ENCODE measurements at places on chromosomes 5 and 9.

DNA sequence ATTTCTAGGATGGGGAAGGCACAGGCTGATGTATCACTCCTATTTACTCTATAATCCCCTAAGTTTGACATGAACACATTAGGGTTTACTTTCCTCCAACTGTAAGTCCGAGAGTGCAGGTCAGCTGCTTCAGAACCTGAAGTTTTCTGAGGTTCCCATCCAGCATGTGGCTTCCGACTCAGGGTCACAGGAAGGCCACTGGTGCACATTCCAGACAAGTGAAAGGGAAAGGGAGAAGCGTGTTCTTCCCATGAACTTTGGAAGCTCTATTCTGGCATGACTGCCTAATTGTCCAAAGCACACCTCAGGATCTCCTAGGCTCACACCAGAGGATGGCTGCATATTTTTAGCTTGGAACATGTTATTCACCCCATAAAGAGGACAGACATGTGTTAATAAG is 602.6 kb downstream of the SEMA5A start:
- DNase-seq: no peak

- no peak for DNase-seq
These were observed 160.2 kb upstream of the FTMT start for GRCh38 chr5:121691478-121691877.

- no peak for DNase-seq
These were observed 1.7 kb upstream of the PCDHB8 start for GRCh38 chr5:141175933-141176332.

DNA sequence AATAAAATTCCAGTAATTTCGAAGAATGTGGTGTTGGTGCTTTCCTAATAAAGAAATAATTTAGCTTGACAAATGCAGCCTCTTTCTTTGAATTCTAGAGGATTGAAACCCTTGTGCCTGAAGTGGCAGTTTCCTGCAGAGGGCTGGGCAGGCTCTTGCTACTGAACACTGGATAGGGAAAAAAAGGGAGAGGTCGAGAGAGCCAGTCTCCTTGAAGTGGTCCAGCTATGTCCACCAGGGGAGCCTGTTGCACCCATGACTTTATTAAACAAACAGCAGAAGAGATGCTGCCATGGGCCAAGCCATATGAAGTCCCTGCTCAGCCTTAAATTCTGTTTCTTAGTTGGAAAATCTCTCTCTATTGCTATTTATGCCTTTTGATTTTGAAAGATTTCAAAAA is 178.4 kb downstream of the SMARCA2 start:
- no peak for DNase-seq

GRCh38 chr5:147512659-147513379 is 3.0 kb upstream of the DPYSL3 start:
- DNase-seq: no peak

- DNase-seq: no peak
These were observed 210.0 kb downstream of the AUH start for GRCh38 chr9:91151718-91152095.

GRCh38 chr9:94761481-94761880 is 35.0 kb downstream of the AOPEP start:
- no peak for DNase-seq

GRCh38 chr9:4140362-4140761 is 159.5 kb downstream of the GLIS3 start:
- DNase-seq: no peak

- no peak for DNase-seq
These were observed 218.6 kb upstream of the RASEF start for GRCh38 chr9:83281306-83282255.

- DNase-seq: no peak
These were observed 78.3 kb downstream of the DPYSL3 start for GRCh38 chr5:147431586-147431985.

DNA sequence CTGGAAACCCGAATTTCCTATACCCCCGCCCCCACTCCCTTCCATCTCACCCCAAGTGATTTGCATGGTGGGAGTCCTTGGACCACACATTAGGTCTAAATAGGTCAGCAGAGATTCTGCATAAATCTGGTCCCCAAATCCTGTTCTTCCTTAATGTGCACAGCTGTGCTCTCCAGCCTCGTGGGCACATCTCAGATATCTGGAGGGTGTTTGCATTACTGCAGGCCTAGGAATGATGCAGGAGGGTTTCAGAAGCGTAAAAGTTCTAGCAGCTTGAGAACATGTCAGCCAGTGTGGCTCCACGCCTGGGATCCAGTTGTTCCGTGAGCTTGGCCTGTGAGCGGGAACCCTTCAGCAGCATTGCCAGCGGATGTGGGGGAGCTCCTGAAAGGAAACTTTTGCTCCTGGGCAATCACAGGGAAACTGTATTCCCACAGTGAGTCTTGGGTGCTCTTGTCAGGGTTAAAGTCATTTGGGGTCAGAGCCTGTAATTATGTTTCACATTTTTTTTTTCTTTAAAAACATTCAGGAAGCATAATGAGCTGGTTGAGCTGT is 12.9 kb downstream of the ARHGAP26 start:
- no peak for DNase-seq

DNA sequence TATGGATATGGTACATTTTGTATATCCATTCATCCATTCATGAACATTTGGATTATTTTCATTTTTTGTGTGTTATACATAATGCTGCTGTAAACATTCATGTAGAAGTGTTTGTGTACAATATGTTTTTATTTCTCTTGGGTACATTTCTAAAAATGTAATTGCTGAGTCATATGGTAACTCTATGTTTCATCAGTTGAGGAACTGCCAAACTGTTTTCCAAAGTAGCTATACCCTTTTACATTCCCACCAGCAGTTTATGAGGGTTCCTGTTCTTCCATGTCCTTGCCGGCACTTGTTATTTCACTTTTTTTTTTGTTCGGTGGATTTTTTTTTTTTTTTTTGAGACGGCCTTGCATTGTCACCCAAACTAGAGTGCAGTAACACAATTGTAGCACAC is 54.0 kb upstream of the MCCC2 start:
- no peak for DNase-seq
